ENCODE measurements at places on chromosomes 3 and 15.
A peak's percentile ranks its signal among the peaks of the same experiment; 100 is the strongest.

DNA sequence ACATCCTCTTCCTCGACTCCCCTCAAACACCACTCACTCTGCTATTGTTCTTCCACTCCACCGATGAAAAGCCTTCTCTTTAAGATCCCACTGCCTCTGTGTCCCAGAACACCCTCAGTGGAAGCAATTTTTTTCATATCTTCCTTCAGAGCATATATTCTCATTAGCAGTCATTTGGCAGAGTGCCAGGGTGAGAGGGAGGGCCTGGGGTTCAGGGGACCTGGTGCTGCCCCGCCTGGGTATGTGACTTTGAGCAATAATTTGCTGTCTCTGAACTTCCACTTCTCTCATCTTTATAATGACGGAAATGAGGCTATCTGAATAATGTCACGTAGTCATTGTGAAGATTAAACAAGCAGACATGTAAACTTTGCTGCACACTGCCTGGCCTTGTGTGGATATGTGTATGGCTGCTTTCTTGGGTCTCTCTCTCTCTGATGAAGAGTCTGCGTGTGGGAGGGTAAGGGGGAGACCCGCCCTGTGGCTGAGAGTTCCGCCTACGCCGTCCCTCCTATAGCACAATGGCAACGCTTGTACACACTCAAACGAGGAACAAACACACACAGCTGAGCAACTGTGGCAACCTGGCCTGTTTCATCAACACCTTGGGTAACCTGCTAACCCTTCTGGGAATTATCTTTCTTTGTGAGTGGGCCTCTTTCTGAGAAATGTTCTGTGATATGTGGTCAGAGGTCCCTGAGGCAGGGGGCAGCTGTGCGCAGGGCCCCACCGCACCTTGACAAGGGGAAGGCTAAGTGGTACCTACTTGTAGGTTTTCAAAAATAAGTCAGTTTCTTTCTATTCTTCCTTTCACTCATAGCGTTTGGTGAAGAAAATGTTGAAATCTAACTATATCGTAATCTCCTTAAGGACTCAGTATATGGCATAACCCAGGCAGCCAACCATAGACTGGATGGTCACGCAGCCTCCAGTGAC lies 369.8 kb downstream of the SV2B start:
- peak; percentile 79 for DNase-seq

DNA sequence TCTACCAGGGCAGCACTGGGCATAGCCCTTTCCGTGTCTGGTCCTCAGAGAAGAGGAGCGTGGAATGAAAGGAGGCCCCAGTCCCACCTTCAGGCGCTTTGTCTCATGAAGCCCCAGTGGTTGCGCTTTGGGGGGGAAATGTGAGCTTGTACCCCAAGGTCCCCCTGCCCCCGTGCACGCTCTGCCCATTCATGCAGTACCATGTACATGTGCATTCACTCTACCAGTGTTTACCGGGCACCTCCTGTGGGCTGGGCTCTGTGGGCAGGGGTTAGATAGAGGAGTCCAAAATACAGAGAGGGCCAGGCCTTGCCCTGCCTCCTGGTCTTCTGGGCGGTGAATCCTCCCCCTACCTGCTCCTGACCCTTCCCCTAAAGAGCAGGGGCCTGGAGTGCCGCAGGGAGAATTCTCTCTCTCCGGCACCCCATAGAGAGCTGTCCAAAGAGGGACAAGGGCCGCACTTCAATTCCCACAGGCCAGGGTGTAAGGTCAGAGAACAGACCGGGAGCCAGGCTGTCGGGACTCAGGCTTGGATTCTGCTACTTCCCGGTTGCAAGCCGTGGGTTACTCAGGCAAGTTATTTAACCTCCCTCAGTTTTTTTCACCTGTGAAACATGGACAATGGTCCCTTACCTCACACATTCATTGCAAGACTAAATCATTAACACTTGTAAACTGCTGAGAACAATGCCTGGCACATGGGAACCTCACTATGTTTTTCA lies 153.4 kb downstream of the MEGF11 start:
- no peak for DNase-seq

GRCh38 chr15:35197754-35198153 lies 112.7 kb upstream of the NANOGP8 start:
- no peak for DNase-seq

GRCh38 chr15:88748651-88749050 lies 54.6 kb upstream of the ACAN start:
- DNase-seq: no peak

DNA sequence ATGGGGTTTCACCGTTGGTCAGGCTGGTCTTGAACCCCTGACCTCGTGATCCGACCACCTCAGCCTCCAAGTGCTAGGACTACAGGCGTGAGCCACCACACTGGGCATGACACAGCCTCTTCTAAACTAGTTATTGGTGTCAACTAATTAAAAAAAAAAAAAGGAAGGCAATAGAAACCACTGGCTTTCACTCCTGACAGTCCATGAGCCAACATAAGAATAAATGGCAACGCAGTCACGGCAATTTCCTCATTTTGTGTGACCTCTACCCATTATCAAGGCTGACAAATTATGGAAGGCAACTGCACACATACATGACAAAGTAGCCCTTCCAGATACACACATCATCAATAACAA lies 5.9 kb downstream of the ARHGEF3 start:
- DNase-seq: no peak

- peak; percentile 41 for DNase-seq
Measured at GRCh38 chr15:99438691-99439523, 126.9 kb upstream of the MEF2A start.

DNA sequence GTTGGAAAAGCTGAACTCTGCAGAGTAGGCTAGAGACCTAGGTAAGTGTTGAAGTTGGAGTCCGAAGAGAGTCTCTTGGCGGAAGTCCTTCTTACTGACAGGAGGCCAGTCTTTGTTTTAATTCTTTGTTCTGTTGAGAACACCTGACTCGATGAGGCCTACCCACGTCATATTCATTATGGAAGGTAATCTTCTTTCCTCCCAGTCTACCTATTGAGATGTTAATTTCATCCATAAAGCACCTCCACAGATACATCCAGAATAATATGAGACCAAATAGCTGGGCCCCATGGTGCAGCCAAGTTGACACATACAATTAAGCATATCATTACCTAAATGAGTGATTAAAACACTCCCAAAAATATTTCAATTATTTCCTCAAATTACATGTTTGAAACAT lies 515.5 kb downstream of the CADM2 start:
- no peak for DNase-seq

DNA sequence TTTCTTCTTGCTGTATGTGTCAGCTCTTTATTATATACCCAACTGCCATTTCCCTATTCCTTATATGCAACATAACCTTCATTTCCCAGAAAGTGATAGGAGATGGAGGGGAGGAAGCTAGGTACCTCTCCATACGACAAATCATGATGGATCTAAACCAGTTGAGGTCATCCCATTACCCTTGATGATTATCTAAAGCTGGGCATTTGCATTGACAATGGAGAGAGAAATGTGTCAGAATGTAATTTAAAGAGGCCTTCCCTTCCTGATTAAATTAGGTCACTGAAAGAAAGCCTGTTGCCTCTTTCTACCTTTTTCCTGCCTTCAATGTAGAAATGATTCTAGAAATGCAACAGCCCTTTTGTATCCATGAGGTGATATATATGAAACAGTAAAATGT lies 81.9 kb downstream of the SUCNR1 start:
- DNase-seq: no peak

- DNase-seq: peak; percentile 34
Measured at GRCh38 chr3:9715764-9716437, 12.3 kb downstream of the CPNE9 start.

DNA sequence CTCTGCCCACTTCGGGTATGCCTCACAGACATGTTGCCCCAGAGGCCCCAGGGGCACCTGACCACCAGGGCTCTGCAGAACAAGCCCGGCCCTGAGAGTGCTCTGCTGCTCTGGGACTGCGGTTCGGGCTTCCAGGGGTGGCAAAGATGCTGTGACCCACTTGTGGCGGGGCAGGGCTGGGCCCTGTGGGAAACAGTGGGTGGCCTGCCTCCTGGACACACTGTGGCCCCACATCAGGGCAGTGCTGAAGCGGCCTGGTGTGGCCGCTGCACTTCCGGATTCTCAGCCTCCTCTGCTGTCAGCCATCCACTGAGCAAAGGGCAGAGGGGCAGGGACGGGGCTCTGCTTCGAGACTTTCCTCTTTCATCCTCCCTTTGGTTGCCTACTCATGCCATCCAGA lies 26.5 kb upstream of the PLXND1 start:
- DNase-seq: no peak

DNA sequence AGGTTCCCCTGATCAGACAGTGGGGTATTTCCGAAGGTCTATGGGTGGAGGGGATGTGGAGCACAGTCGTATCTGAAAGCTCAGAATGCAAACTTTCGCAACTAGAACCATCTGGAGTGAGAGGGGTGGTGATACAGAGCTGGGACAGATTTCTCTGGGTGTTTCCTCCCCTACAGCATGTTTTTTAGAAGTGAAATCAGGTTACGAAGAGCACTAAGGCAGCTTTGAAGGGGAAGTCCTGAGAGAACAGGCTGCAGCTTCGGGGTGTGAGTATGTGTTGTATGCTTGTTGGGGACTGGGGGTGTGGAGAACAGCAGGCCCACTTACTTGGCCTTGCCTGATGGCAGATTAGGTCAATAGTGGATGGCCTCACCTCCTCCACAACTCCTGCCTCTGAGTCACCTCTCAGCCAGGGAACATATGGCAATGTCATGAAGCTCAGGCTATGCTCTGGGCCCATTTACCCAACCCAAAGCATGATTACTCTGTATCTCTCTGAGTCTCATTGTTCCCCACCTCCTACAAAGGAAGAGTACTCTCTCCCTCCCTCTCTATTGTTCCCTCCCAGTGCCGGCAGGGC lies 107.2 kb upstream of the RASGRP1 start:
- no peak for DNase-seq

- no peak for DNase-seq
Measured at GRCh38 chr3:122091602-122092295, 36.6 kb downstream of the CD86 start.

DNA sequence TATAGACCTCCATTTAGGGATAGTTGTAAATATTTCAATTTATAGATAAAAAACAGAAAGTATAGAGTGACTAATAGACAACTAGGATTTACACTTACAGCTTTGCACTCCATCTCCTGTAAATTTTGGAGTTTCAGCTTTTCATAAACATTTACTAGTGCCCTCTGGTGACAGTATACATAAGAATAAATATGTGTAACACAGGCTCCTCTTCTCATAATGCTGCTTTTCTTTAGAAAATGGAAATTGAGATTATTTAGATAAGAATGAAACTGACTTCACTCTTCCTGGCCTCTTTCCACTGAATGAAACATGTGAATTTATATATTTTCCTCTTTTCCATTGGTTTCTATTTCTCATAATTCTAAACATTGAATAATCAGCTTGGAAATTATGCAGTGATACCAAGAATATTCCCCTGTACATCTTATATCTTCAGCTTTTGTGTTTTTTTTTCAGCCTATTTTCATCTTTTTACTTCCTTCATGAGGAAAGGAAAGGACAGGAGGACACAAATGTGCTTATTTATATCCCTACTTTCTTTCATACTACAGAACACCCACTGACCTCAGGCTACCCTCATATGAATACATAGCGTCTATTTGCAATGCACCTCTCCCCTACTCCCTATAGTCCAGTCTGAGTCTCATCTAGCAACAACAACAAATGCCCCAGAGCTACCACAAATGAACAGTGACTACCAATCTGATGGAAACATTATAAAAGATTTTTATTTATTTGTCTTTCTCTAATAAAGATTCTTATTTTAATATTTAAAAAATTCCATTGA lies 103.1 kb upstream of the CCDC39 start:
- no peak for DNase-seq

DNA sequence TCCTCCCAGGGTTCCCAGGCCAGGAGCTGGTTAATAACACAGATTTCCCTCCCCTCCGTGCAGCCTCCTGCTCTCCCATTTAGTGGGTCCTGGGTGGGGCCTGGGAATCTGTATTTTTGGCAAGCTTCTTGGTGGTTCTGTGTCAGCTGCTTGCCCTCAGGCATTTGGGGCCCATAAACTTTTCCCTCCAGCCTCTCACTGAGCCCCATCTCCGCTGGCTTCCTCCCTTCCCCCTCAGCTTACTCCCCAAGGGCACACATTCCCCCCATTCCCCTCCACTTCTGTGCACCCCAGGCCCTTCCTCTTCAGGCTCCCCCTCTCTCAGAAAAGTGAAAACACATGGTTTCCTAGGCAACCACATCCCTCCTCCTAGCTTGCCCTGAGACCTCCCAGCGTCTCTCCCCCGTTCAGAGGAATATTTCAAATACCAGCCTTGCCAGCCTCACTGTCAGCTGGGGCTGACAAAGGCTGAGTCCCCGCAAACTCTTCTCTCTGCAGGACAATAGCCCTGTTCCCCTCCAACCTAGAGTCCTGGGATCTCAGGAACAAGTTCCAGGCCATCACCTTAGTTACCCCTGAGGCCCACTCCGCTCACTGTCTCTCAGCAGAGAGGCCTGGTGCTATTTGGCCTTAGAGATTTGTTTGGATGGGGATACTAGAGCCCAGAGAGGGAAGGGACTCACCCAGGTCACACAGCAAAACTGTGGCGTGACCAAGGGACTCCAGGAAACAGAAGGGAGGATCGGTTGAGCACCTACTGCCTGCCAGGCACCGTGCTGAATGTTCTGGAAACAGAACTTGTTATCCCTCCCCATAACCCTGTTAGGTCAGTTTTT lies 44.6 kb upstream of the SMAD6 start:
- no peak for DNase-seq

DNA sequence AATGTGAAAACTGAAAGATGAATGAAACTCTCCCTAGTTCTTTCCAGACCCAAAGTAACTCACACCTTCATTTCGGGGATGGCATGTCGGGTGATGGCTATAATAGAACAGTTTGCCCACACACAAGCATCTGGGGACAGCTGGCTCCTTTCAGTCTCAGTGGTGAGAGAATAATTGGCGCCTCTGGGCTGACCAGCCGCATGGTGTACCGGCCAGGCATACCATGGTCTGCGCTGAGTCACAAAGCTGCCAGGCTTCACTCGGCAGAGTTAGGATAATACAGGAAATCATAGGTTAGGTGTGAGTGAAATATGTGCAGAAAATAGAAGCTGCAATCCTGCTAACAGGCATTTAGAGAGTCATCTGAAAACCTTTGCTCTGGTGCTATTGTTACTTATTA lies 80.4 kb upstream of the IGF1R start:
- DNase-seq: no peak

DNA sequence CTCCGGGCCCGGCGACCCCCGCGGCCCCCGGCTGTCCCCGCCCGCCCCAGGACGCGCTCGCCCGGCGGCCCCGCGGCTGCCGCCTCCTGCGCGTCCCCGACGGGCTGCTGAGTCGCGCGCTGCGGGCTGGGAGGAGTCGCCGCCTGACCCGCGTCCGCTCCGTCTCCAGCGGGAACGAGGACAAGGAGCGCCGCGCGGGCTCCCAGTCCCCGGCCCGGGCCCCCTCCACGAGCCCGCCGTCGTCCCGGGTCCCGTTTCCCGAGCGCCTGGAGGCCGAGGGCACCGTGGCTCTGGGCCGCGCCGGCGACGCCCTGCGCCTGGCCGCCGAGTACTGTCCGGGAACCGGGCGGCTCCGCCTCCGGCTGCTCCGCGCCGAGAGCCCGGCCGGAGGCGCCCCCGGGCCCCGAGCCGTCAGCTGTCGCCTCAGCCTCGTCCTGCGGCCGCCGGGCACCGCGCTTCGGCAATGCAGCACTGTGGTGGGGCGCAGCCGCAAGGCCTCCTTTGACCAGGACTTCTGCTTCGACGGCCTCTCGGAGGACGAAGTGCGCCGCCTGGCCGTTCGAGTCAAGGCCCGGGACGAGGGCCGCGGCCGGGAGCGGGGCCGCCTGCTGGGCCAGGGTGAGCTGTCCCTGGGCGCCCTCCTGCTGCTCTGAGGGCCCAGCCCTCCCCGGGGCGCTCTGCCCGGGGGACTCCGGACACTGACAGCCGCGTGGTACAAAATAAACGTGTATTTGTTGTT lies 1.5 kb downstream of the C2CD4A start:
- DNase-seq: no peak
